ENCODE measurements at places on chromosomes 3 and 15.

DNA sequence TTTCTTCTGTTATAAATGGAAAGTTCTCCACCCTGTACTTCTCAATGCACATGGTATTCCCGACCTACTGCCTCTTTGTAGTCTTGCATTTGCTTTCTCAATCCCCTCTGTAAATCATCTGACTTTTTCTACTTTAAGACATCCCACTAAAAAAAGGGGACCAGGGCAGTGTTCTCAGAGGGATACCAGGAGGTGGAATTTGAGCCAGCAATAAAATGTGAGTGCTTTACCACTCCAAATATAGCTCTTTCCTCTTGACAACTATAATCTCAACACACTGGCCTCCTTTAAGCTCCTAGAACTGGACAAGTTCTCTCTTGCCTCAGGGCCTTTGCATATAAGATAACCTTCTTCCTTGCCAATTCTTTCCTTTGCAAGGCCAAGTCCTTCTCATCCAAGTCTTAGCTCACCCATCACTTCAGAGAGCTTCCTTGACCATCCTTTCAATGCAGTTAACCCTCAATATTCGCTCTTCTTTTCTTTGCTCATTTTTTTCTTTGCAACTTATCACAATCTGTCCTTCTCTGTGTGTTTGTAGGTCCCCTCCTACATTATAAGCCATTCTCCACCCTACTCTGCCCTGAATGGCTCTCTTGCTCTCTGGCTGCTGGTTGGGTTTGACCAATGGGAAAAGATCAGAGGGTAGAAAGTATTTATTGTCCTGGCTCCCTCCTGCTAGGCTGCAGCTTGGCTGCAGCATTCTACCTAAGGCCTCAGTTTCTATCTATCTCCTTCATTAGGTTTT is 93.4 kb downstream of the PRICKLE2 start:
- DNase-seq: no peak

DNA sequence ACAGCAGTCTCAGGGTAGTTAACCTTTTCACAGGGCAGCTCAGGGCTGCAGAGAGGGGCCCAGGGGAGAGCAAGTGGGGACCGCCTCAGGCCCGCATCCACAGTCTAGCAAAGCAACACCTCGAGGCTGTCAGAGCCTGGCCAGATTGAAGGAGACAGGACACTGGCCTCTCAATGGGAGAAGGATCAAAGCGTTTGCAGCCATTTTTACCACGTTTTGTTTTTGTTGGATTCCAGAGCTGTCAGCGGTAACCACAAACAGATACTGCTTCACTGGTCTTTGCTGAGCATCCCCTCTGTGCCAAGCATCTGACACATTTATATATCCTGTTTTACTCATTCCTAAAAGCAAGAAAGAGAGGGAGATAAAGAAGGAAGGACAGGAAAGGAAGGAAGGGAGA is 153.8 kb downstream of the SHQ1 start:
- no peak for DNase-seq

GRCh38 chr3:20539666-20540065 is 353.7 kb upstream of the SGO1 start:
- no peak for DNase-seq

- DNase-seq: no peak
Observed at GRCh38 chr3:184030536-184030935, 1.0 kb upstream of the HTR3D start.

- DNase-seq: no peak
Observed at GRCh38 chr3:3734881-3735280, 64.3 kb upstream of the LRRN1 start.

- no peak for DNase-seq
Observed at GRCh38 chr15:100189319-100189718, 152.5 kb downstream of the ADAMTS17 start.

GRCh38 chr15:100966997-100967396 is 47.8 kb downstream of the LRRK1 start:
- no peak for DNase-seq

DNA sequence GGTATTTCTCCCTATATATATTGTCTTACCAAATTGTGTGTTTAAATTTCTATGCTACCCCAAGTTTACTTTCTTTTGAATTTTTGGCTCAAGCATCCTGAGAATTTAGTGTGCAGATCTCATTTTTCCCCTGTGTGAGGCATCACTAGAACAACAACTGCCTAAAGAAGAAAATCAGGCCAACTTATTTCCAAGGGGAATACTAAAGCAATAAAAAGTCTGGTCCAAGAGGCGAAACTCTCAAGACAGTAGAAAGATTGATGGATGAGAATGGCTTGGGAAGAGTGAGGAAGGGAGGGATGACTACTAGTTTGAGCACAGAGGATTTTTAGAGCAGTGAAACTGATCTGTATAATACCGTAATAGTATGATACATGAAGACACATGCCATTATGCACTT is 86.3 kb upstream of the CFAP20DC start:
- DNase-seq: no peak

DNA sequence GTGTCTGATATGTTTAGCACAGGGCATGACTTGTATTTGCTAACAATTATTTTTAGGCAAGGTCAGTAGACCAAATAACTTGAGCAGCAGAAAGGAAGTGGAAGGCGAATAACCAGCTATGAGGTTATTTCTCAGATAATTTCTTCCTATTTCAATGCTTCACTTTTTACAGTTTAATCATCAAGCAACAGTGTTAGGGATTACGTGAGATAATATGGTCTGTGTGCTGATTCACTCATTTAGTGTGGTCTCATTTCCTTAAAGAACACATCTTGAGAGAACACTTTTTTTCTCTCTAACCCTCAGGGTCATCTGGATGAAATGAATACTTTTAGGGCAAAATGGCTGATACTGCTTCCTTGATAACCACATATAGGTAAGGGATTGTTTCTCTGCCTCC is 126.0 kb upstream of the CCNL1 start:
- DNase-seq: no peak

- DNase-seq: no peak
Observed at GRCh38 chr3:195319060-195319459, 48.1 kb upstream of the XXYLT1 start.

DNA sequence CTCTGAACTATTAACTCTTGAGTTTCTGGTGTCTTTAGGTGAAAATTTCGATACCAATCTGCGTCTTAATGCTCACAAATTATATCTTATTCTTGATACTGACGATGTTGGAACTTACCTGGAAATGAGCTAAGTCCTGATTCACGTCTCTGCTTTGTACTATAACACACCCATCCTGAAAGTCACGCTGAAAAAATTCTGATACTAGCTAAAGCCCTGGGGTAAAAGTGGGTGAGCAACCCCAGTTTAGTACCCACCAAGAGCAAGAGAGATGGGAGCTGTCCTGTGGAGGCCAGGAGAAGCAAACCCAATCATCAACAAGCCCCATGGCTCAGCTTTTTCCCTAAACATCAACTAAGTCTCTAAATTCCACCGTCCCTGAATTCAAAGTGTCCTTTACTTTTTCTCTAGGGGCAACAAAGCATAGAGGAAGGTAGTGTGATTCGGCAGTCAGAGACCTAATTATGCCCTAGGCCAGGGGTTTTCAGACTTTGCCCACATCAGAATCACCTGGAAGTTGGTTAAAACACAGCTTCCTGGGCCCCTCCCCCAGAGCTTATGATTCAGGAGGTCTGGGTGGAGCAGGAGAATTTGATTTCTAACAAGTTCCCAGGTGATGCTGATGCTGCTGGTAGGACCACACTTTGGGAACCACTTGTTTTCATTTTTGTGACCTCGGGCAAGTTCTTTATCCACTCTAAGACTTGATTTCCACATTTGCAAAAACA is 90.2 kb downstream of the OSBPL10 start:
- no peak for DNase-seq

DNA sequence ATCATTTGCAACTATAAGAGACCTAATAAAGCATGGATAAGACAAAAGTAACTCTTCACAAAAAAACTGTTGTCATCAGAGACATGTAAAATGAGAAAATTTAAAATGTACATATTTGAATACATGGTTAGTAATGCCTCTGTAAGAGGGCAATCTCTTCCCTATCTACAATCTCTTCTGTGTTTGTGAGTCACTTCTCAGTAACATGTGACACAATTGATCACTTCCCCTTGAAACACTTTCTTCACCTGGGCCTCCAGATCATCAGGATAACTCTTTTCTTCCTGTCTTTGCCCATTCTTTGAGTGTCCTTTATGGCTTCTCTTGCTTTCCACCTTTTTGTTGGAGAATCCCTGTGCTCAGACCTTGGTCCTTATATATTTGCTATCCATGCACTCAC is 50.4 kb downstream of the TFDP2 start:
- no peak for DNase-seq

GRCh38 chr15:65518633-65519285 is 1.3 kb upstream of the DPP8 start:
- DNase-seq: no peak

DNA sequence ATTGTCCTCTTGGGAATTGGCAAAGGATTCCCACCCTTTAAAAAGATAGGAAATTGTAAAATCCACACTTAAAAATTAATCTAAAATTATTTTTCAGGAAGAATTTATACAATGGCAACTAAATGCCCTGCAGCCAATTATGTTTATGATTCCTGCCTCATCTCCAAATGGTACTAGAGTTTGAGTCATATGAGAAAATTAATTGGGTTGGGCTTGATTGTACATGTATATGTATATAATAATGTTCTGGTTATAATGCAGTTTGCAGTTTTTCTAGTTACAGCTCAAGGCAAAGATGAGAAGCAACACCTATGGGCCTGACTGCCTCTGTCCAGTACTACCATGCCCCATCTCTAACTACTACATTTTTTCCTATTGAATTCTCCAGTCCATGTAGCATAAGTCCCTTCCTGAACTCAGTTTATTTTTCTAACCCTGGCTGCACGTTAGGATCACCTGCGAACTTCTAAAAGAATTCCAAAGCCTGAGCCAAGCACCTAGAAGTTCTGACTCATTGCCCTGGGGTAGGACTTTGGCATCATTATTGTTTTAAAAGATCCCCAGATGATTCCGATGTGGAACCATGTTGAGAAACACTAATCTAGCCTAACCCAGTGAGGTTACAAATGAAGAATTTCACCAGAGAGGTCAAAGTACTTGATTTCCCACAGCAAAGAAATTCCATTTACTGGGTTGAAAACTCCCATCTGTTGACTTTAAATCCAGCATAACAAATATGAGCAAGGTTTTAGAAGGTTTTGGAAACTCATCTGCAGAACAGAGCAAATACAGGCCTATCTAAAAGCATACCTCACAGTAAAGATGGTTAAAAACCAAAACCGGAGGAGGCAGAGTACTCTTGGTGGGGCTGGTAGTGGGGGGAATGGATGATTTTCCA is 19.4 kb downstream of the TGFBR2 start:
- no peak for DNase-seq

DNA sequence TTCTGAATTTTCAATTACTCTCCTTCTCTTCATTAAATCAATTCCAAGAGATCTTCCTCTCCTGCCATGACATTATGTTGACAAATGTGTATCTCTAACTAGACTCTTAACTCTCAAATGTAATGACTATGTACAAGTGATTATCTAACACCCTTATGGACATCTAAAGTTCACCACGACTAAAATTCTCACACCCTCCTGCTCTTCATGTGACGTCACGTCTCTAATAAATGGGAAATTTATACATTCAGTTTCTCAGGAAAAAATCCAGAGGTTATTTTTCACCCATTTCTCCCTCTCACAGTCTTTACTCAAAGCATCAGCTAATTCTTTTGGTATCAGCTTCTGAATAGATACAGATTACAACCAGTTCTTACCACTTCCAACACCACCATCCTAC is 237.5 kb upstream of the EPHA6 start:
- no peak for DNase-seq

DNA sequence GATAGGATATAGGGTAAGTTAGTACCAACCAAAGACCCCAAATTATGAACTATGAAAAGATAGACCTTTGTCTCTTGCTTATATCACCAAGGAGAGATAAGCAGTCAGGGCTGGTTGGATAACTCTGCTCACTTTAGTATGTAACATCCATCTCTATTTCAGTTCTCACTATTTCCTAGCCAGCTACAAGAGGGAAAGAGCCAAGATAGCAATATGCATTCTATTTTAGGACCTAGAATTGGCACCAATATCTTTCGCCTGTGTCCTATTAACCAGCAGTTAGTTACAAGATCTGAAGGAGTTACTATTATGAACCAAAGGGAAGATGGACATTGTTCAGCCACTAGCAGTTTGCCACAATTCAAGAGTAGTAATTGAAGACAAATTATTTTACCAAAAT is 457.5 kb downstream of the NSUN3 start:
- no peak for DNase-seq

- DNase-seq: no peak
Observed at GRCh38 chr15:38307251-38307650, 54.6 kb downstream of the SPRED1 start.

DNA sequence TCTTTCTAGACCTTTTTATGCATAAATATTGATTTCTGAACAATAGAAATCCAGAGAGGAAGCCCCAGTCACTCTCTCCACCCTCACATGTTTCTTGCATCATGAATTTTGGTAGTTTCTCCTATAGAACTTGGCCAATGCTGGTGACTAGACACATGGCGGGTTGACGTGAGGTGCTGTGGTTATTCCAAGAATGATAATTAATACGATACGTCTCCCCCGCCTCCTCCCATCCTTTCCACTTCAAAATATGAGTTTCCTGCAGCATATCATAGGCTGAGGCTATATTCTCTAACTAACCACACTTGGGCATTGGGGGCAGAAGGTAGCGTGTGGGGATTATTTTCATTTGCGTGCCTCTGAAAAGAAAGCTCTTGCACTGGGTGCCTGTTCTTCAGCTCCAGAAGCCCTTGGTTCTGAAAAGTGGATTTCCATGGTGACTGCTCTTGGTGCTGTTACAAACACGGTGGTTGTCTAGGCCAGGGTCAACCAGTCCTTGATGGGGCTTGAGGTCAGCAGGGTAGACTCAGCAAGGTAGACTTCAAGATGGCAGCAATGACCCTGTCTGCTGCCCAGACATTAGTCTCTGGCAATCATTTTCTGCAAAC is 5.3 kb downstream of the TNFSF10 start:
- peak; percentile 75 for DNase-seq

- no peak for DNase-seq
Observed at GRCh38 chr3:112390783-112391641, 58.1 kb downstream of the CD200 start.

DNA sequence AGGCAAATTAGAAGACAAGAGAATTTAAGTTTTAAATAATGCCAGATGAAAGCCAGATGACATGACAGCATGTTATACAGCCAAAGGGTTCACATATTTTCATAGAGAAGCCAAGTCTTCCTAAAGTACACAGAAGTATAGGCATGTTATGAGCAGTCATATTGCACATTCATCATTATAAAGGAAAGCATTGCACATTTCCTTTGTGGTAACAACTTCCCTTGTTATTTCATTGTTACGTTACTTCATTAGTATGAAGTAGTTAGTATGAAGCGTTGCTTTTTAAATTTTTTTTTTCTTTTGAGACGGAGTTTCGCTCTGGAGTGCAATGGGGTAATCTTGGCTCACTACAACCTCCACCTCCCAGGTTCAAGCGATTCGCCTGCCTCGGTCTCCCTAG is 4.6 kb upstream of the ABCC5 start:
- DNase-seq: no peak

All from stimulated activated CD4-positive, alpha-beta T cell treated with anti-CD3 and anti-CD28 coated beads, Interleukin-4, amount 100 ng/mL, for 24 hours (primary cell).